ENCODE measurements at places on chromosomes 11 and 22.
A peak's percentile ranks its signal among the peaks of the same experiment; 100 is the strongest.

DNA sequence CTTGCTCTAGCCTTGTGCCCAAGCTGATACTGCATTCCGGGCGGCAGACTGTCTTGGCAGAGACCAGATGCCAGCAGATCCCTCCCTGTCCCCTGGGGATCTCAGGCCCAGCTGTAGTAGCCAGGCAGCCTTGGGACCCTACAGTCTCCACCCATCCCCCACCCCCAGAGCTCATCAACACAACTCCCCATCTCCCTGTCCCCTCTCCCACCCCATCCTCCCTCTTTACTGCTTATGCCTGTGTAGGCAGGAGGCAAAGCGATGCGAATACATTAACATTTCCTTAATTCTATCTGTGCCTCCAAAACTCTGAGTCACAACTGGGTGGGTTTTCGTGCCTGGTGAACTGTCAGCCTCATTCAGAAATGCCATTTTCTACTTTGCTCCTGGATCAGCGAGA lies 547.6 kb downstream of the BUD13 start:
- DNase-seq: no peak

DNA sequence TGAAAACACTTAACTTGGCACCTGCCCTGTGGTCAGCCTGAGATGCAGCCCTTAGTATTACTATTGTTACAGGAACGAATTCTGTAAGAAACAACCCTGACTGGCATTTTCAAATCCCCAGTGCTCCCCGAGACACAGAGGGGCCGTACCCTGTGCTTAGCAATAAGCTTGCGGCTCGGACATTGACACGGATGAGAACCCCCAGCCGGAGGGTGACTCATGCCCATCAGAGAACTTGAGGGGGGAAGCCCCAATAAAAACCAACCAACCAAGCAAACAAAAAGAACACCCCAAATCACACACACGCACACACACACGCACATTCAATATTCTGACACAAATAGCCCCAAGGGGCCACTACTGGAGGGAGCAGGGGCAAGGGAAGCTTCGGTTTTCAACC lies 63.8 kb downstream of the SHISAL1 start:
- DNase-seq: no peak

DNA sequence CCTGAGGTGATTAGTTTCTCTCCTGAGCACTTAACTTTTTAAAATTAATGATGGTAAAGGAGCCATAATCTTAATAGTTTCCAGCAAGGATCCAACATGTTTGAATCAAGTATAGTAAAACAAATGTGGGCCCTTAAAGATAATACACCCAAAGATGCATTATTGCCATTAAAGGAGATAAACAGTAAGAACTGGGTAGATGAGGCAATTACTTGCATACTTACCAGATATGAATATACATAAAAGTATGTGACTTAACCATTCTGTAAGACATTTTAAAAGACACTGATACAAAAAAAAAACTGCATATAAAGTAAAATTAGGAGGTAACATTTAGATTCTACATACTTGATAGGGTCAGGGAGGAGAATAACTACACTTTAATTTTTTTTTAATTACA lies 48.2 kb downstream of the CADM1 start:
- no peak for DNase-seq

DNA sequence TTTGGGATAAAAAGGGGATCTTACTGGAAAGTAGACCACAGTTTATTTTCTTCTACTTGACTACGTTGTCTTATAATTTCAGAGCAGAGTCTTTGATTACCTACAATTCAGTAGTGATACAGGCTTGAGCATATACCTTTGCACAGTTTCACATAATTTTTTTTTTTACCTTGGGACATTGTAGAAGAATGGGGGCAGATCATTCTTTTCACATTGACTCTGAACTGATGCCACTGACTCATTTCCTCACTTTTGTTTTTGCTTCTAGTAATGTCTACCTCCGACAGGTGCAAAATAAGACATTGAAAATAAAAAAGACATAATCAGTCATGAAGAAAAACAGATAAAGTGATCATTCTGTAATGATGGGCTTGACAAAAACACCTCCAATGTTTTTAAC lies 688.3 kb upstream of the CHORDC1 start:
- DNase-seq: no peak

- no peak for DNase-seq
These were observed 7.5 kb downstream of the PVALB start for GRCh38 chr22:36809351-36809750.

DNA sequence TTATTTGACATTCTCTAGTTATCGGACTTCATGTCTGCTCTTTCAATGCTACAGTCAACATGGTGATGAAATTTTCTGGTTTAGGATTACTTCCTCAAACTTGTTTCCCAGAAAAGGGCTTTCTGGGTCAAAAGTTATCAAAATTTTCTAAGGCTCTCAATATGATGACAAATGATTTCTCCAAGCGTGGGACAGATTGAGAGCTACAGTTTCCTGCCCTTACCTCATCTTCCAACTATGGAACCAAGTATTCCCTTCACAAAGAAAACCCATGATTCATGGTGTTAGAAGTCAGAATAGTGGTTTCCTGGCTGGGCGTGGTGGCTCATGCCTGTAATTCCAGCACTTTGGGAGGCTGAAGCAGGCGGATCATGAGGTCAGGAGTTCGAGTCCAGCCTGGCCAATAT lies 17.8 kb downstream of the MYO18B start:
- no peak for DNase-seq

DNA sequence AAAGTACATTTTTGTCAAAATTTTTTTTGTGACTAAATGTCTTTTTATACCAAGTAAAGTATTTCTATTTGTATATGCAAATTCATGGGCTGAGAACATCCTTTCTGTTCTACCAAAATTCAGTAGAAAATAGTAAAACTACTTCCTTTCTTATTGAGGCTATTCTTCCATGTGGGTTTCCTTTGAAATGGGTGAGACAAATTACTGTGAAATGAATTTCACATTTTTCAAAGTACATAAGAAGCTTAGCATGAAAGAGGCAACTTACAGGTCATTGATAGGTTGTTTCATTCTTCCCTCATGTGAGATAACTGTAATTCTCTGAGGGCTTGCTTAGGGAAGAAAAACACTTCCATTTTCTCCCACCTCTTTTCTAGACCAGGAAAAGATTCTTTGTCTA lies 1.0 kb upstream of the OR6X1 start:
- no peak for DNase-seq

GRCh38 chr22:27205492-27206373 lies 548.3 kb downstream of the MIAT start:
- peak; percentile 52 for DNase-seq

DNA sequence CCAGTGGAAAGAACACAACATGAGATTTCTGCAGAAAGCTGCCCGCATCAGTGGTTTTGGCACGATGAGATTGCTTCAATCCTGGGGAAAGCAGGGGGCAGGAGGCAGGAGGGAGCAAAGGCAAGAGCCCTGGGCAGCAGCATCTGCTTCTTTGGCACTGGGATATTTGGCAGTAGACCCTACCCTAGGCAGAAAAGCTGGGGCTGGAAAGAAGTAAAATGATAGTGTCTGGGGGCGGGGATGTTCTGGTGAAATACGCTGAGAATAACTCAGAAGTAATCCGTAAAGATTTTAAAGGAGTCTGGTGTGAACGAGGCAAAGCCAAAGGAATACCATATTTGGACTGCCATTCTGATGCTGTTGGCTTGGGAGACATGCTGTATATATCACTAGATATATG lies 62.0 kb downstream of the FAM76B start:
- peak; percentile 92 for DNase-seq

- no peak for DNase-seq
These were observed 59.2 kb downstream of the CACNG2 start for GRCh38 chr22:36644333-36644757.

GRCh38 chr11:75270896-75271418 lies 30.4 kb downstream of the TPBGL start:
- no peak for DNase-seq

DNA sequence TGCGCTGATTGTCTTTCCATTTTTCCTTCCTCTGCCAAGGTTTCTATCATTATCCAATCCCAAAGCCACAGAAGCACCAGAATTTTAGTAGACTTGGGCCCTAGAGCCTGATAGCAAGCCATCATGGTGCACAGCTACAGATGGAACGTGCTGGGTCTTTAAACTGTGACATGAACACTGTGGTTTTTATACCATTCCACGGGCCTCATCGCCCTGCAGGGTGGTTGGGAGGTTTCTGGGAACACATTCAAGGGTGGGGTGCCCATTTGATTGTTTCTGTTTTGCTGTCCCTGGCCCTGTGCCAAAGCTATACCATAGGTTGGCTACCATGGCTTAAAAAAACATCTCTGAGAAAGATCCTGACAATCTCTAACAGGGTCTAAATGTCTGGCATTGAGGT lies 151.9 kb downstream of the CACNA1I start:
- DNase-seq: no peak

DNA sequence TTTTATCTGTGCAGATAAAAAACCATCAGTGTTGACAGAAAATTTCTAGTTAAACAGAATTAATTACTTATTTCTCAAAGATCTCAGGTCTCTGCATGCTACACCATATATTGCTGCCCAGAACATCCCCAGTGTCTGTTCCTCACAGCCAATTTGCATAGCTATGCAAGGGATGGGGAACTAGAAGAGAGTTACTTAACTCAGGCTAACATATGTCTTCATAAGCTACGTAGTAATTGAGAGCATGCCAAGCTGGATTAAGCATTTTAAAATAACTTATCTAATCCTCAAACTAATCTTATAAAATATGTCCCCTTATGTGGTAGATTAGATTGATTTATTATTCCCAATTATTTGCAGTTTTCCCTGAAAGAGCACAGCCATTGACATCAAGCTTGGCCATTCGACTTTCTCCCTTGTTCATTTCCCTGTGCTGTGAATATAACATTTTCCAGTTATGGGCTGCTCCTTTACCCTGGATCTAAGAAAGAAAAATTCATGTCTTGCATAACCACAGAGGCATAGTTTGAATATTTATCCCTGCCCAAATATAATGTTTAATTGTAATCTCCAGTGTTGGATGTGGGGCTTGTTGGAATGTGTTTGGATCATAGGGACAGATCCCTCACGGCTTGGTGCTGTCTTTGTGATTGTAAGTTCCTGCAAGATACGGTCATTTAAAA lies 69.1 kb downstream of the C11orf87 start:
- DNase-seq: no peak

GRCh38 chr11:45078236-45079074 lies 68.0 kb upstream of the PRDM11 start:
- no peak for DNase-seq

DNA sequence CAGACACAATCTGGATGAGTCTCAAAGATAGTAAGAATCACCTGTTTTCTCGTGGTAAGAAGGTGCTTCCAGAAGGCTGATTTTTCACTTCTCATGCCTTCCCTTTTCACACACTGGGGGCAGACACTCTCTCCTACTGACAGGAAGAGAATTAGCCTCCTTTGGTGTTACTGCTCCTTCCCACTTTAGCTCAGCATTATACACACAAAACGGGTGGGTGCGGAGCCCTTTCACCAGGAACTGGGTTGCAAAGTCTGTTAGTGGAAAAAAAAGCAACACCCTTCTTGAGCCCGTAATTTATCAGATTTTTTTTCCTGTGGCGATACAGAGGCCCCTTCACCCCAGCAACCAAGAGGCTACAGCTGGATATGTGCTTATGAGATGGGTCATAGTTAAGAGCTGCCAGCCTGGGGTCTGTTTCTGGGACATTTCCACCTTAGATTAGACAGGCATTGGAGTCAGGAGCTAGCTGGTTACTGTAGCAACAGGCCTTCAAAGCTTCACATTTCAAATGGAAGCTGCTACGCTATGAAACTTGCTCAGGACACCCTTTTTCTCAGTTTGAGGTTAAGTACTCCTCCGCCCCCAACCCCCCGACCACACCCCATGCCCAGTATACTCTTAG lies 48.1 kb downstream of the SNX19 start:
- DNase-seq: no peak

DNA sequence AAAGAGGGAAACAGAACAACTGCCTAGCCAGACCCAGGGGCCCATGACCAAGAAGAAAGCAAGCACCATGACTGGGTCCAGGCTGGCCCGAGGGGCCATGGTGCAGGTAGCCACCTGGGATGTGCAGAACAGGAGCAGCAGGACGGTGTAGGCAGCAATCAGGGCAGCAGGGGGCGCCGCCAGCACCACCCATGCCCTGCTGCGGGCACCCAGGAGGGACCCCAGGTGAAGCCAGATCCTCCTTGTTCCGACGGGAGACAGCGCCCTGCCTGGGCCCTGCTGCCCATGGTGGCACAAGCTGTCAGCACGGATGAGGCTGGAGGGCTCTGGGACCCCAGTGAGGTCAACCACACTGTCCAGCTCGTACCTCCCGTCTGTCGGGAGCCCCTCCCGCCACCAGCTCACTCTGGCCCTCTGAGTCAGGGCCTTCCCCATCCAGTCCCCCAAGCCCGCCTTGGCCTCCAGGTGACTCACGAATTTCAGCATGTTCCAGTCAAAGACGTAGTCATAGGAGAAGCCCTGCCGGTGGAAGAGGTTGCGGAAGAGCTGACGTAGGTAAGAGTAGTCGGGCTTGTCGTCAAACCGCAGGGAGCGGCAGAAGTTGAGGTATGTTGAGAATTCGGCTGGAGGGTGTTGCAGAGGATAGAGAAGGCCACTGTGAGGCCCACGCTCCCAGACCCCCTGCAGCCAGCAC lies 18.8 kb downstream of the CSNK1E start:
- no peak for DNase-seq

GRCh38 chr11:85889676-85890579 lies 34.7 kb downstream of the CCDC83 start:
- no peak for DNase-seq

GRCh38 chr22:25818541-25818940 lies 76.6 kb downstream of the MYO18B start:
- DNase-seq: no peak

DNA sequence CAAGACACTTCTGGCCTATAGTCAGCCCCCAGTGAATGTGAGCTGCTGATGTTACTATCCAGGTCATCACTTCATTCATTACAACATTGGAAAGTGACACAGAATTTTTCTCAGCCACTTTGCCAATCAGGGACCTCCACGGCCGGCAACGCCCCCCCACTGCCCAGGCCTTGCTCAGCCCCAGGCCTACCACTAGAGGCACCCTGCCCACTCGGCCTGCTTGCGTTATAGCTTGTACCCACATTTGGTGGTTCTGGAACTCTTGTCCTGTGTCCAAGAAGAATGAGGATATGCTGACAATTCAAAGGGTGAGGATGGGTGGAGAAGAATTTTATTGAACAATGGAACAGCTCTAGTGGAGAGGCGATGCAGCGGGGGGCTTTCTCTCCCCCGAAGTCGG lies 96.2 kb downstream of the TSPAN18 start:
- DNase-seq: no peak

GRCh38 chr11:114065094-114065493 lies 5.6 kb downstream of the ZBTB16 start:
- DNase-seq: no peak

GRCh38 chr11:102552447-102553194 lies 22.1 kb upstream of the MMP7 start:
- no peak for DNase-seq

DNA sequence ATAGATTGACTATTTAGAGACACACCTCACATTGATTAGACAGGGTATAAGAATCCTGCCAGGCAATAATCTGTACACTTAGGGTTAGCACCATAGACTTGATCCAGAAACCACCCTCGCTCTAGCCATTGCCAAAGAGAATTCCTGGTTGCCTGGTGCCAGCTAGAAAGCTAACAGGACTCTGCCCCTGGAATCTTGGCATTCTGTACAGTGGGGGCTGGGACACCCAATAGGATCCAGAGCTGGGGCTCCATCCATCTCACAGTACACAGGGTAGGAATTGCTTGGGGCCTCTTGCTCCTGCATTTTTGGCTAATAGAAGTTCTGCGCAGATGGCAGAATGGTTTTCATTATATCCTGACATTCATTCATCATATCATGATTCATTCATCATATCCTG lies 3.0 kb upstream of the APLNR start:
- DNase-seq: no peak

All from NCI-H446 treated with DMSO at 0.1 percent for 48 hours (cell line).